ENCODE measurements at places on chromosomes 11 and 22.

- no peak for DNase-seq
Observed at GRCh38 chr11:104812103-104812788, 86.0 kb downstream of the CASP12 start.

DNA sequence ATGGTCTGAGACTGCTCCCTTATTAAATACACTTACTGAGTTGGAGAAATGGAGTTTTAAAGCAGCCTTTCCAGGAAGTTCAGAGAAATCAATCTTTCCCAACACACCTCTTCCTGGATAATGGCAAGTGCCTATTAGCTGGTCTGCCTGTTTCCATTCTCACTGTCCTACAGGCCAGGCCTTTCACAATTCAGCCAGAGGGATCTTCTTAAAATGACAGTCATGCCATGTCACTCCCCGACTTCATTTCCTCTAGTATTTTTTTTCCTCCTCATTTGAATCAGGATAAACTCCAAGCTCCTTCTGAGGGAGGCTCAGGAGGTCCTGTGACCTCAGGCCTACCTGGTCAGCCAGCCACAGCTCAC is 62.6 kb downstream of the FDX1 start:
- no peak for DNase-seq

- DNase-seq = no peak
Observed at GRCh38 chr11:63979426-63979825, 5.0 kb downstream of the COX8A start.

GRCh38 chr11:123062892-123063825 is 1.2 kb upstream of the HSPA8 start:
- DNase-seq = peak; percentile 64

- no peak for DNase-seq
Observed at GRCh38 chr11:73413256-73413655, 37.1 kb downstream of the RELT start.

GRCh38 chr11:90391756-90392155 is 168.9 kb upstream of the CHORDC1 start:
- no peak for DNase-seq

- DNase-seq = no peak
Observed at GRCh38 chr11:57536947-57537619, at the start of gene SMTNL1. Gene SMTNL1, plus strand, starts transcription at chr11:57537595. Its CDS starts 5,048 bp downstream, at chr11:57542643.

- peak; percentile 17 for DNase-seq
Observed at GRCh38 chr22:34105461-34106062, 185.3 kb upstream of the LARGE1 start.

DNA sequence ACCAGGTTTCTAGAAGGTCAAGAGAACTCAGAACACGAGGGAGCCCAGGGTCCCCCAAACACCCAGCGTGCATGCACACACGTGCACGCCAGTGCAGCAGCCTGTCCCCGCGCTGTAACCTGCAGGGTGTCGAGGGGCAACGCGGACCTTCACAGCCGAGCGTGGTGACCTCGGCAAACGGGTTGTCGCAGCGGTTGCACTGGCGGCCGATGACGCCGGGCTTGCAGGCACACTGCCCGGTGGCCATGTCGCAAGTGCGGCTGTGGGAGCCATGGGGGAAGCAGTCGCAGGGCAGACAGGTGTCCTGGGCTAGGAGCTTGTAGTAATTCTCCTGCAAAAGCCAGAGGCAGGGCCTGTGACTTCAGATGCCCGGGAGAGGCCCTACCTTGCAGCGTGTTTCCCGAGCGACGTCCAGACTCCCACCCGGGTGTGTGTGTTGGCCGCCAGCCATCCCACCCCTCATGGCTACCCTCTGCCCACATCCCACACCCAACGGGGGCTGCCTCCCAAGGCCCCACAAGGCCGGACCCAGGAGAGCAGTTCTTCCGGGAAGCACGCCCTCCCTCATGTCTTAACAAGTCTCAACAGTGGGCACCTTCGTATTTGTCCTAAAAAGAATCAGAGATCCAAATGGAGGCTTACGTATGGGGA is 56.1 kb downstream of the TRMU start:
- no peak for DNase-seq

DNA sequence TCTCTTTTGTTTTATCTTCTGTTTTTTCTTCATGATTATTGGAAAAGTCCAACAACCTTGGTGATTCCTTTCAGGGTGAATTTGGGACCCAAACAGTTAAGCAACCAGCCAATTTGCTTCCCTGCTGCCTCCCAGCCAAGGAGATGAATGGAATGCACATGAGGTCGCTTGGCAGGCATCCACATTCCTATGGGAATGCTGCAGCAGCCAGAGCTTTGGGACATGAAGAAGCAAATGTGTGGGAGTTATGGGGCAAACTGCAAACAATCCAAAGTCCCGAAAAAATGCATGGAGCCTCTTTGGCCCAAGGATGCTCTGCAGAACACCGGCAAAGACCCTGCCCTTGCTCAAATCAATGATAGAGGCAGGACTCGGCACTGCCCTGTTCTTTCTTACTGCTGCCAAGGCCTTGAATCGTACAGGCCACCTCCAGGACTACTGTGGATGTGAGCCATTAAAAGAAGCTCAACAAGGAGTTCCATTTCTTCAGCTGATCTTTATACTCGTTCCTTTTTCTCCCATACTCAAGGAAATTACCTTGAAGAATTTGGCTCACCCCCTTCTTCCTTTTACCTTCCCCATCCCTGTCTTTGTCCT is 117.3 kb upstream of the TEAD1 start:
- DNase-seq = no peak

DNA sequence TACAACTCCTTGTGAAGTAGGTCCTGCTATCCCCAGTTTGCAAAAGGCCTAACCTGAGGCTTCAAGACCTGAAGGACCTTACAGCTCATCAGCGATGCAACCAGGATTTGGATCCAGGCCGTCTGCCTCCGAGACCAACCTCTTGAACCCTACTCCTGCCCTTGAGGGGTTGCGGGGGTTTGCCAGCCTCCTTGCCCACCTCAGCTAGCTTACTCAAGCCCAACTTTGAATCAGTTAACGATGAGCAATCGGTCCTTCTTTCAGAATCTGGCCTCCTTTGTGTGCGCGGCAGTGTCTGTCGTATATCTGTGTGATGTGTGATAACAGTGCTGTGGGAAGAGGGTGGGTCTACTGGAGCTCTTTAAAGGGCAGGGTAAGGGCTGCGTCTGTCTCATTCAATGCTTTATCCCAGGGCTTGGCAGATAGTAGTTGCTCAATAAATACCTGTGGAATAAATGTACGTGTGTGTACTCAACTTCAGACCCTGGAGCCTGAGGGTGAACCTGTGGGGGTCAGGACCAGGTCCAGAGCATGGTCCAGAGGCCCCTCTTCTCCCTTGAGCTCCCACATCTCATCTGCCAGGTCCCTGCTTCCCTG is 3.2 kb downstream of the CHRM1 start:
- DNase-seq = no peak

DNA sequence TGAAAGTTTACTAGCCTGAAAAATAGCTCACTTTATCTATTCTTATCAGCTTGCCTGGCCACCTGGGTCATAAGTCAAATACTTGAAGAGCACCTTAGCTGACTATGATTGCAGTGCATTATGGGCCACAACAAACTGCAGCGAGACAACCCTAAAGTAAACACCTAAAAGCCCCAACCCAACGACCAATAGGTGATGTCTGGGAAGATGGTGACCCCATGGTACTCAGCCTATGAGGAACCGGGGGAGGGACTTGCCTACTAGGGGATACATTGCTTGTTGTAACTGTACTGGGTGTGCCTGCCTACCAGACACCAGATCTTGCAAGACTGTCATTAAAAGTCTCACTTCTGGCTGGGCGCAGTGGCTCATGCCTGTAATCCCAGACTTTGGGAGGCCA is 35.6 kb upstream of the APOBEC3A start:
- DNase-seq = no peak

GRCh38 chr22:46068181-46068592 is 82.1 kb upstream of the PPARA start:
- DNase-seq = no peak

- peak; percentile 48 for DNase-seq
Observed at GRCh38 chr11:33542921-33543320, 157.7 kb downstream of the C11orf91 start.

DNA sequence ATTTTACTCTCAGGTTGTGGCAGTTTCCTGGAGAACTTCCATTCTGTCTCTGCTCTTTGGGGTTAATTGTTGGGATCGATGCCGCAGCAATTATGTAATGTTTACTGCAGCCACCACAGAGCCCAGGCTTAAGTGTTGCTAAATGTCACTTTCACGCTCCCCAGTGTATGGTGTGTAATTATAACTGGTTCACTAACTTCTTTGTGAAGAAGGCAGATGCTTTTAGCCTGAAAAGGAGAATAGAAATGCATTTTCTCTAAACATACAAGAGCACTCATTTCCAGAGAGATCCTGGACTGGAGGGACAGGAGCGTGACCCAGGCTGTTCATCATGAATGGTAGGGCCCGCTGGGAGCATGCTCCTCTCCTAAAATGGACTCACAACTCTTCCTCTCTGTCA is 132.2 kb upstream of the PLET1 start:
- no peak for DNase-seq

GRCh38 chr22:49327411-49328117 is 500.1 kb downstream of the BRD1 start:
- no peak for DNase-seq

- DNase-seq = no peak
Observed at GRCh38 chr11:68145120-68145866, 24.1 kb upstream of the CHKA start.

DNA sequence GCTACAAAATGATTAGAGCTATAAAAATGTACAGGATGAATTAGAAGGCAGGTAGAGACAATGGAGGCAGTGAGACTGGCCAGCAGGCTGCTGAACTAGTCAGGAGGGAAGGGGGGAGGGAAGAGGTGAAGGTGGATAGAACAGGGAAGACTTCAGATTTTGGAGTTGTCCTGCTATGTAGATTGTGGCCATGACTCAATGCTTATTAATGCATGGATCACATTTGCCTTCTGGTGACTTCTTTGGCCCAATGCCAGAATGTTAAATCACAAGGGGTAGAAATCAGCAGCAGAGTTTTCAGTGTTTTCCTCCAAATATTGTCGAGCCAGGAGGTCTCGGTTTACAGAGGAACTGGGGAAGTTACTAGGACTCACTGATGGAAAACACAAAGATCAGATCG is 346.6 kb downstream of the AASDHPPT start:
- no peak for DNase-seq

GRCh38 chr11:63907808-63908530 is 9.0 kb downstream of the RCOR2 start:
- DNase-seq = no peak

- no peak for DNase-seq
Observed at GRCh38 chr11:128216198-128216597, 371.2 kb downstream of the ETS1 start.

GRCh38 chr11:63155794-63156193 is 11.8 kb upstream of the SLC22A24 start:
- DNase-seq = no peak

DNA sequence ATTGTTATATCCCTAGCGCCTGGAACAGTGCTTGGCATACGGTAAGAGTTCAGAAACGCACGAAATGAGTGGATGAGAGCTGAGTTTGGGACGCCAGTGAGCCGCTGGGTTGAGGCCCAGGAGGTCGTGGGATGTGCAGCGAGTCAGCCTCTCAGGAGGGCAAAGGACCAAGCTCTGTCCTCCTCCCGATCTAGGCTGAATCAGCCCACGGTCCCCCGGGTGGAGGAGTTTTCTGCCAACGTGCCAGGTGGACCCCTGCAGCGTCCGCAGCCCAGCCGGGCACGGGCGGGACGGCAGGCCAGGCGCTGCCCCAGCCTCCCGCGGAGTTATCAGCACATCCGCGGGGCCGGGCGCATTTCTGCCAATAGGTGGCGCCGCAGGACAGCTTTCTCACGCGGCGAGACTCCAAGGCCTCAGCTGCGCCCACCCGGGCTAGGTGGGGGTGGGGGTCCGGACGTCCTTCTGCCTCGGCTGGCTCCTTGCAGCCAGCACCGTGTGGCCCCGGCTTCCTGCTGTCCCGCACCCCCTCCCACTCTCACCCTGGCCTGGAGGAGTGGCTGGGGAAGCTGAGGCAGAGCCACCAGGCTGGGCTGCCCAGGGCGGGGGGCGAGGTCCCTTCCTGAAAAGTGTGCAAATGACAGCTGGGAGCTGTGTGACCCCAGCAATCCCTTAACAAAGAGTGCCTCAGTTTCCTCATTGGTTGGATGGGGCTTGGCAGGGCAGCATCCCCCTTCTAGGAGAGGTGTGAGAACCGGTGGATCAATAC is 2.2 kb upstream of the RPS19BP1 start:
- DNase-seq = peak; percentile 75

- DNase-seq = no peak
Observed at GRCh38 chr11:14424096-14424495, 65.1 kb upstream of the RRAS2 start.

Measured in common myeloid progenitor, CD34-positive (primary cell).